ENCODE measurements at places on chromosomes 12 and 14.

- no peak for DNase-seq
These were observed 62.7 kb downstream of the KIF26A start for GRCh38 chr14:104201063-104201462.

DNA sequence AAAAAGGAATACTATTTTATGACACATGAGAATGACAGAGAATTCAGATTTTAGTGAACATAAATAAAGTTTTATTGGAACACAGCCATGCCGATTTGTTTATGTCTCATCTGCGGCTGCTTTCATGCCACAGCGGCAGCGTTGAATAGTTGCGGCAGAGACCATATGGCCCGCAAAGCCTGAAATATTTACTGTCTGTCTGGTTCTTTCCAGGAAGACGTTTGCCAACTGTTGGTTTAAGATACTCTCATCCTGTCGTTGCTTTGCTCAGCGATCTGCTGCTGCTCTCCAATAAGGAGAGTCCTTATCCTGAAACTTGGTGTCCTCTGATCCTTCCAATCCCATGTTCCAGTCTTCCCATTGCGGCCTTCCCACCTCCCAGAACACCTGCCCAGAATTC lies 89.9 kb downstream of the SLC24A4 start:
- DNase-seq: no peak

- no peak for DNase-seq
These were observed 38.3 kb downstream of the SSPN start for GRCh38 chr12:26233631-26234030.

DNA sequence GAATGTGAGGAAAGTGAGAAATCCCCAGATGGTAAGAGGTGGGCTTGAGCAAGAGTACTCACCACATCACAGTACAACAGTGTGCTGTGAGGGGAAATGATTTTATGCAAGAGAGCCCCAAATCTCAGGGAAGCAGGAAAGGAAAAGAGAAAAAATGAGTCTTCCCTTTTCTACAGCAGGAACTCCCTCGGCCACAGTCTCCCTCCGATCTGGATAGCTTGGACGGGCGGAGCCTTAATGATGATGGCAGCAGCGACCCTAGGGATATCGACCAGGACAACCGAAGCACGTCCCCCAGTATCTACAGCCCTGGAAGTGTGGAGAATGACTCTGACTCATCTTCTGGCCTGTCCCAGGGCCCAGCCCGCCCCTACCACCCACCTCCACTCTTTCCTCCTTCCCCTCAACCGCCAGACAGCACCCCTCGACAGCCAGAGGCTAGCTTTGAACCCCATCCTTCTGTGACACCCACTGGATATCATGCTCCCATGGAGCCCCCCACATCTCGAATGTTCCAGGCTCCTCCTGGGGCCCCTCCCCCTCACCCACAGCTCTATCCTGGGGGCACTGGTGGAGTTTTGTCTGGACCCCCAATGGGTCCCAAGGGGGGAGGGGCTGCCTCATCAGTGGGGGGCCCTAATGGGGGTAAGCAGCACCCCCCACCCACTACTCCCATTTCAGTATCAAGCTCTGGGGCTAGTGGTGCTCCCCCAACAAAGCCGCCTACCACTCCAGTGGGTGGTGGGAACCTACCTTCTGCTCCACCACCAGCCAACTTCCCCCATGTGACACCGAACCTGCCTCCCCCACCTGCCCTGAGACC lies 7.8 kb downstream of the ATN1 start:
- DNase-seq: no peak

GRCh38 chr12:119547001-119547400 lies 46.6 kb upstream of the TMEM233 start:
- DNase-seq: no peak

DNA sequence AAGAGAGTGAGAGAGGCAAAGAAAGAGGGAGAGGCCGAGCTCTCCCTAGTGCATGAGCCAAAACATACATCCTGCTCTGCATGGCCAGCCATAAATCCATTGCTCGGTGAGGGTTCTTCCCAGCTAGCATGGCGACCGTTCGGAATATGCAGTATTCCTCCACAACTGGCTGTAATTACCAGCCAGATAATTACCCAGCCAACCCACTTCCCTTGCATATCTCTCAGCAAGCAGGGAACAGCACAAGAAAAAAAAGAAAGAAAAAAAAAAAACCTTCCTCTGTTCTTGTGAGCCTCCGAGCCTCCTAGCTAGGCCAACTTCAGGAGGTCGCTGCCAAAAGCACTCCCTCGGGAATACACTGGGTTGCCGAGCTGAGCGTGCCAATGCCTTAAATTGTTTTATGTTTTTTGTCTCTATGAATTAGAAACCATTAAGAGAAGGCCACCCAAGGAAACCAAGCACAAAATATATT lies 567.9 kb downstream of the MED13L start:
- DNase-seq: peak; percentile 73

DNA sequence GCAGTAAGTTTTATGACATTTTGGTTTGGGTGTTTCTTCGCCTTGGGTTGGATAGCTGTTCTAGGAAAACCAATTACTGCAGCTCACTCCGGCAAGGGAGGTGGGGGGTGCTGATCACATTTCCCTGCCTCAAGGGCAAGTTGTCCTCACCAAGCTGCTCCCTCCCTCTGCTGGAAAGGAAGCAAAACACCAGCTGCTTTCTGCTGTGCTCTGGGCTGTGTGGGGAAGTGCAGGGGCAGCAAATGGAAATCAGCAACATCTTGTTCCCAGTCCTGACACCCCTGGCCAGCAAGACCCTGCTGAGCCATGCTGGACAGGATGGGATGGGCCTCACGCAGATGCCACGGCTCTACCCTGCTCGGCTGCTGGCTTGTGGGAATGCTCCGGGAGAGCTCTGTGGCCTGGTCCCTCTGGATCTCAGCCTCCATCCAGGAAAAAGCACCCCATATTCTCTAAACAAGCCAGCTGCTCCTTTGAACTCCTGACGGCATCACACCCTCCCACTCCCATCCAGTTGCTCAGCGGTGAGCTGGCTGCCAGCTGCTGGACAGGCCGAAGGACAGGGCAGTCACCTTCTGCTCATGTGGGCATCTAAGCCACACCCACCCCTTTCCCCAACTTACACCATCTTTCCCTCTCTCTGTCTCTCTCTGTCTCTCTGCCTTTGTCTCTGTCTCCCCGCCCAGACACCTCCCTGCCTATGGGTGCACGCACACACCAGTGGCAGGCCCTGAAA lies 52.4 kb upstream of the EIF5 start:
- DNase-seq: no peak

DNA sequence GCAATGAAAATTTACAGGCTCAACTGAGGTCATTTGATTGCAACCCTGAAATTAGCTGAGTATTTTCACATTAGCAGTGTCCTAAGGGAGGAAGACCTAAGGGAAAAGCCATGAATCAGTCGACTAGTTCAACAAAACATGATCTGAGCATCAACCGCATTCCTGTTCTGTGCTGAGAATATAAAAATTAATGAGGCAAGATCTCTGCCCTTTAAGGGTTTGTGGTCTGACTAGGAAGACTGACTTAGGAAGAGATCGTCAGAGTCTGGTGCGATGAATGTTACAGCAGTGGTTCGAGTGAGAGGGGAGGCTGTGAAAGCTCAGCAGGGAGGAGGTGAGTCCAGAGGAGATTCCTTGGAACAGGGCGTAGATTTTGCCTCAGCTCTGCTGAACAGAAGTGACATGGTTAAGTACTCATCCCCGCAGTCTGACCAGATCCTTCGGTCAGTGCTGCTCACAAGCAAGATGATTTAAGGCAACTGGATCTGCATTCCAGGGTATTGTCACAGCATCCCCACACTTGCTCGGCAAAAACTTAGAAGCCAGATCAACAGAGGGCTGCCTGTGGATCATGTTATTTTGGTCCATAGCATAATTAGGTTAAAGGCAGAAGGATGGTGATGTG lies 49.6 kb downstream of the BMAL2 start:
- DNase-seq: no peak

DNA sequence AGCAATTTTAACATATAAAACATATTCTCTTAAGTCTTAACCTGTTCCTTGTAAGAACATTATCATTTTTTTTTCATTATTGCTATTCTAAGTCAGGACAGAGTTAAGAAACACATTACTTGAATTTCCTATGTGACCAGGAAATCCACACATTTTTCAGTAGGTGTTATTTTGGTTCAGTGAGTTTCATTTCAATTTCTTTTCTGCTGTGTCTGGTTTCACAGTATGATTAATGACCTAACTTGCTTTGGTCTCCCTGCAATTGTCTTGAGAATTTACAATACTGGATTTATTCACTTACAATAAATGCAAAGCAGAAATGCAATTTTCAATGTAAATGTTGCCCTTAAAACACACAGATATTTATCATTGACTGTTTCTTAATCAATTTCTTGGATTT lies 396.9 kb upstream of the TMTC1 start:
- no peak for DNase-seq

DNA sequence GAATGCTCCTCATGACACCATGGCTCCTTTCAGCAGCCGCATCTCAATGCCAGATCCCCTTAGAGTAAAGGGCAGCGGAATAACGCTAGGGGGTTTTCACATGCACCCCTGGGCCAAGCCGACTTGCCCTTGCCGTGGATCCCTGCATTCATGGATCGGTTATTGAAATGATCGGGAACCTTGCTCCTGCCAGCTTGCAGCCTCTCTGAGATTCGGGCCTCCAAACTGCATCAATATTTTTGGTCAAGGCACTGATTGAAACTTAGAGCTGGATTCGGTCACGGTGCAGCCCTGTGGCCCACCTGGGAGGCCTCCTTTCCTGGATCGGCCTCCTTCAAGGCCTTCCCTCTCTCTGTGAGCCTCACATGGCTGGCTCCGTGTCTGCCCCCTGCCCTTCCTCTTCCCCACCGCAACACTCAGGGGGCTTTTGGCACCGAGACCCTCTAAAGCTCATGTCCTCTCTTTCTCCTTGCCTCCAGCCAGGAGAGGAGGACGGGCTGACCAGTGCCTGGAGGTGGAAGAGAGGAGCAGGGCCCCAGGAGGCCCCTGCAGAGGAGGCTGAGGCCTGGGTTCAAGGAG lies 1.8 kb downstream of the PTPN6 start:
- no peak for DNase-seq

GRCh38 chr14:24903337-24903736 lies 146.6 kb downstream of the STXBP6 start:
- no peak for DNase-seq

DNA sequence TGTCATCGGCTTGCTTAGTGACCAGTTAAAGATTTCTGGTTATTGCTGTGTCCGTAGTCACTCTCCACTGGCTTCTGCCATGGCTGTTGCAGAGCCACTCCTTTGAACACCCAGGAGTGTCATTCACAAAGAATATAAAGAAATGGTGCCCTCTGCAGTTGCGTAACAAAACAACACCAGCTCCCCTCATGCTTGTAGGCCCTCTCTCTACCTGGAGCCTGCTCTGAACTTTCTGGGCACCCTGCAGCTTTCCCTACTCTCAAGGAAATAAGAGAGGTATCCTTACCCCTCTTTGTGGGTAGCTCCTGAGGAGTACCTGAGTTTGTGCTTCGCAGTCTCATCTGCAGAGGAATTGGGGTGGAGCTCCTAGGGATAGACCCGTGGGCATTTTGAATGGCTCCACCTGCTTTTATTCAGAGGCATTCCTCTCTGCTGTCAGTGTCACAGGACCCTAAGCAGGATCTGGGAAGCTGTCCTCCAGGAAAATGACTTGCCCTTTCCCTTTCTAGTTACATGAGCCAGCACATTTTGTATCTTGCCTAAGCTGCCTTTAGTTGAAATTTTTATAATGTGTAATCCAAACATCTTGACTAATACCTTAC lies 97.2 kb upstream of the TMEM260 start:
- no peak for DNase-seq
